ENCODE measurements at places on chromosomes 11 and 22. TPM values are rescaled to one million over a fixed set of nuclear protein-coding genes. Genes with fewer than 3 reads are reported as not detected.

The OR52I1 gene
- not detected for total RNA-seq

The WNT7B gene
- total RNA-seq: 97.0 TPM

DNA sequence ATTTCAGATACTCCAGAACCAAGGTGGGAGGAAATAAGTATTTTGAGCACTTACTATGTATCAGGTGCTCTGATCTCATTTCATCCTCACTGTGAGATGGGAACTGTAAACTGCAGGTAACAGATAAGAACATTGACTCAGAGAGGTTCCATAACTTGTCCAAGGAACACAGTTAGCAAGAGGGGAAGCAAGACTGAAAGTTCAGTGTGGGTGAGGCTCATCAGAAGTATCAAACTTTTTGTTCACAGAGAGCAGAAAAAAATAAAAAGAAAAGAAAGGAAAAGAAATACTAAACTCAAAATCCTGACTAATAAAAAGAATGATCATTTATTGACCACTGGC is 37.1 kb downstream of the RAB30 start:
- H3K4me3 ChIP-seq: no peak overlapping the region
- no peaks in the 10 kb centered on the region for H3K27me3 ChIP-seq
- H3K4me1 ChIP-seq: peaks cover 10% of the 10 kb centered on the region
- H3K36me3 ChIP-seq: no peaks in the 10 kb centered on the region

DNA sequence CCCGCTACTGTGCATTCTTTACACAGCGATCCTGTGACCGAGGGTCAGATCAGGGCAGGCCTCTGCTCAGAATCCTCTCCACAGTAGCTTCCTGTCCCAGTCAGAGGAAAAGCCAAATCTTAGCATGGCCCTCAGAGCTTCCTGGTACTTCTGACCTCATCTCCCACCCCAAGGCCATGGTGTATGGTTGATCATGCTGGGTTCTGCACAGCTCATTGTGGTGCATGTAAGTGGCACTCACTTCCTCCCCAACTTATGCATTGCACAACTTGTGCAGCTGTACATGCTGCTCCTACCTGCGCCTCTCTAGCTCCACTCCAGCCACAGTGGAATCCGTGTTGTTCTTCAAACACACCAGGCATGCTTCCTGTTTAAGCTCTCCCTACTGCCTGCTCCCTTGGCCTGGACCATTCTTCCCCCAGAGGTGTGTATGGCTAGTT is 20.3 kb downstream of the BMAL1 start:
- H3K27me3 ChIP-seq: peaks cover 25% of the 10 kb centered on the region
- H3K4me3 ChIP-seq: no peak overlapping the region
- DNase-seq: no peak
- H3K36me3 ChIP-seq: no peaks in the 10 kb centered on the region

Measured in Calu3 (cell line).